ENCODE measurements at places on chromosomes 1 and 21.

- DNase-seq = no peak
Measured at GRCh38 chr1:44786841-44787426, 1.0 kb downstream of the BEST4 start.

DNA sequence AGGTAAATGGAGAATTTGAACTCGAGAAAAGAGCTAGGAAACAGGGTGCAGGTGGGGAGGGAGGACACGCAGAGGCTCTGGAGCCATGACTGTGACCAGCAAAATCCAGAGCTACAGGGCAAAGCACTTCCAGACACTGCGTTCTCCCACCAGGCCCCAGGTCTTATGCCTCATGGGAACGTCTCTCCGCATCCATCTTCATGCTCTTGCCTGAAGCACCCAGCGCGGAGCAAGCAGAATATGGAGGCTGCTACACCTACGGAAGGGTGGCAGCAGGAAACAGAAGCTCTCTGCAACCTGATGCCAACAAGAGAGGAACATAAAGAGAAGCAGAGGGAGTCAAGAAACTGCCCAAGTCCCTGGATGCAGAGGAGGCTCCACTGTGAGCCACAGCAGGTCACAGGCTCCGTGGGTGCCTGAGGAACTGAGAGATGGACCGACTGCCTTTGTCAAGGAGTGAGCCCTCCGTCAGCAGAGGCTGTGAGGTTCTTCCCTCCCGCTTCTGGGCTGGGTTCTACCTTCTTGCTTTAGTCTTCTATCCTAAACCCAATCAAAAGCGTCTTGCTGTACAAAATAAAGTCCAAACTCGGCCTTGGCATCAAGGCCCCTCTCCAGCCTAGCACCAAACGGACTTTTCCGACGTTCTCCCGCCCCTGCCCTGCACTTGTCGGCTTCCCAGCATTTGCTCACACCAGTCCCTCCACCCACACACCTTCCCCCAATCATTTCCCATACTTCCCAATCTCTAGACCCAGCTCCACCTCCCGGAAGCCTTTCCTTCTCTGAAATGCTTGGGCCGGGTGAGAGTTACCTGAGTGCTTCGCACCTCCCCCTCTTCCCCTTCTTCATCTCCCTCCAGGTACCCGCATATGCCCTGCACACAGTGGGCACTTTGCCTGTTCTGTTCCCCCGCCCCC, 930 bp downstream of the DHCR24 start:
- no peak for DNase-seq

DNA sequence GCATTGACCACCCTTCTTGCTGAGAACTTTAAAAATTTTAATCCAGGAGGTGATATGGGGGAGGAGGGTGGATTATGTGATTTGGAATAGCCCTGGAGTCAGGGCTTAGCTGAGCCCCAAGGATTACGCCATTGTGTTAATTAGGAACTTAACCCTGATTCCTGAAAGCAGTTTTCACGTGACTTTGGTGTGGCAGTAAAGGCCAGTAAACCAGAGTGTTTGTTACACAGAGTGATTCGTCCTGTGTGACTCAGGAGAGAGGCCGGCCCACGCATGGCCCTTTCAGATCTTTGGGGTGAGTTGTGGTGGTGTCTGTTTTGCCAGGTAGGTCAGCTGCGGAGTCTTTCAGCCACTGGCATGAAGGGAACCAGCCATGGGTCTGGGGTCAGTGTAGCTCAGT, 107.6 kb downstream of the NOS1AP start:
- no peak for DNase-seq

- no peak for DNase-seq
Measured at GRCh38 chr1:159775716-159776115, 5.0 kb upstream of the DUSP23 start.

DNA sequence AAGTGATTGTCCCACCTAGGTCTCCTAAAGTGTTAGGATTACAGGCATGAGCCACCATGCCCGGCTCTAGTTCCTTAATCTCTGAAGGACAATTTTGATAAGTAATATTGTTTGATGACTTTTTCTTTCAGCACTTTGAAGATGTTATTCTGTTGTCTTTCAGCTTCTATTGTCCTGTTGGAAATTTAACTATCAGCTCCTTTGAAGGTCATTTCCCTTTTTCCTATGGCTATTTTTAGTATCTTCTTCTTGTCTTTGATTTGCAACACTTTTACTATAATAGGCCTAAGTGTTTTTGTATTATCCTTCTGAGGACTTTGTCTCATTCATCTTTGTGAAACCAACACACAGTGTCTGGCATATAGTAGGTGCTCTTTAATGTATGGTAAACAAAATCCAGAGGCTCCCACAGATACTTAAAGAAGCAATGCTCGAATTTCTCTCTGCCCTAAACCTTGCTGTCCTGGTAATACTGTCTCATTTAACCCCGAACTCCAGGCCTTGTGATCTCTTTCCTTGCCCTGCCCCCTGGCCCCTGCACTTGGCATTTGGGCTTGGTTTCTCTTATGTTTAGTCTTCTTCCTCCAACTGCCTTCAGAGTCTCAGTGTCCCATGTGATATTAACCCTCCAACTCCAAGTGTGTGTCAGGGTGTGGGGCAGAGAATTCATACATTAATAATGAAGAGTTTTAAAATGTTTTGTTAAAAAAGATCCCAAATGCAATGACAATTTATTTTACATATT, 19.0 kb upstream of the AGO1 start:
- DNase-seq = no peak

DNA sequence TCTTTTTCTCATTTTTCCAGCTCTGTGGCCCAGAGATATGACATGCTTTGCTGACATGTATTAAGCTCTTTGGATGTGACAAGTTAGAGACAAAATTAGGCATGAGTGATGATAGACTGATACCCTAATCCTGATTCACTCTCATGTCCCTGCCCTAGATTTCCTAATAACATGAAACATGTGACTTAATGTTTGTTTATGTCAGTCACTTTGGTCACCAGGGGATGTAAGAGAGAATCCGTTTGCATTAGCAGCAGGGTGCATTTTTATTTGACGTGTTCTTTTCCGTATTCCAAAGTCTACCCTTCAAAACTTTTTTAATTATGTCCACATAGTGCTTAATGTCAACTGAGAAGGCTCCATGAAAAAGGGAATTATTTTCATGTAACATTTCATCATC, 192.4 kb downstream of the HMCN1 start:
- no peak for DNase-seq

DNA sequence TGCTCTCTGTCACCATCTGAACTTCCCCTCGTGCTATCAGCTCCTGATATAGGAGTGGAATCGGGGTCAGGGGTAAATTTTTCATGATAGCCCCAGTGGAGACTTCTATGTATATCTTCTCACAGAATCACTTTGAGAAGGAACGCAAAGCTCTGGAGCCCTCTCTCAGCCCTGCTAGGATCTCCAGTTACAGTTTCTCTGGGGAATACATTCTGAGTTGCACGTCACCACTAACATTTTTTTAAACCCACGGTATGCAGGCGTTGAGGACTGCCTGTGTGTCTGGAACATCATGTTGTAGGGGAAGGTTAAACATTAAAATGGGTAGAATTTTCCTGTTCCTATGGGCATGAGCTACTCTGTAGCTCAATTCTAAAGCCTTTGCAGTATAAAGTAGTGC, 116.4 kb upstream of the FAM78B start:
- DNase-seq = no peak

- no peak for DNase-seq
Measured at GRCh38 chr1:110960777-110961420, 2.8 kb downstream of the LRIF1 start.

- no peak for DNase-seq
Measured at GRCh38 chr1:204176049-204176448, 9.9 kb upstream of the REN start.

DNA sequence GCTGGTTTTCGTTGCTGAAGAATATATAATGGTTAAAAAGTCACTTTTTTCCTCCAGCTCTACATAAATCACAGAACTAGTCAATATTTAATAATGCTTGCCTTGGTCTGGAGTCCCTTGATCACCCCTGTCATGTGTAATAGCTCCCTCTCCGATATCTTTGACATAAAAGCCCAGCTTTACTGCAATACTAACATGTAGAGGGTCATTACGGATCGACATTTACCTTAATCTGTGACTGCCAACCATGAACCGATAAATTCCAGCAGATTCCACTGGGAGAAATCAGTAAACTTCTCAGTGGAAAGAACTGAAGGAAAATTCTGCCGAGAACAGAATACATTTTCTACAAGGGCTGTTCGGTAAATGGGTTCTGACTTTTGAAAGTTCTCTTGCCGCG, 396.5 kb downstream of the KCTD3 start:
- no peak for DNase-seq

- DNase-seq = no peak
Measured at GRCh38 chr1:30410153-30410851, 313.1 kb downstream of the MATN1 start.

DNA sequence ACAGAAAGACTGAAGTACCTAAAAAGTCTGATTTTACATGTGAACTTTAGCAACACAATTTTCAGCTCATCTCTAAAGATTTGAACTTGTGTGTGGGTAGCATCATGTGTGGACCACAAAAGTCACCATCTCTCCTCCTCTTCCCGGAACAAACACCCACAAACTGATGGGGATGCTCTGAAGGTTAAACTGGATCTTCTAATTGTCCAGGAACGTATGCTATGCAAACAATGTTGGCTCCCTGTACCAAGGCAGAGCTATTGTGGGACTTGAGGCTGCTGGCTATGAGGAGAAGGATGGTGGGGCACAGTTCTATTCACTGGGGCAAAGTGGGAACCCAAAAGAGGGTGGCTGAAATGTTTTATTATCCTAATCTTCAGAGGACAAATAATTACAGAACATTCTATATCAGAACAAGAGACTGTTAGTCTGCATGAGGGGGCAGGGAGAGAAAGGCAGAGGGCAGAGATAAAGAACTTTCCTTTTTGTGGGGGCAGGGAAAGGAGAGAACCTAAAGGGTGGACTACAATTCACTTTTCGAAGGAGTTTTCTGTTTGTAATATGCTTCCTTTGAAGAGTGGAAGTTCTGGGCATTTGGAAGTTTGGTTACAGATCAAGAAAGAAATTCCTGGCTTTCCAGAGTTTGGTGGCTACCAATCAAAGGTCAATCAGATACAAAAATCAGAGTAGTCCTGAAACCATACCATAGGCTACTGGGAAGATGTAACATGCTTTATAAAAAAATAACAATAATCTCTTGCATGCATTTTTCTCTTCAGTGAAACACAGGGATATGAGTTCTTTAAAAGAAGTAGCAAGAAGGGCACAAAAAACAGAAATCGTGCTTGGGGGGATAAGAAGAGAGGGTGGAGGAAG, 62.9 kb downstream of the GADD45A start:
- no peak for DNase-seq

DNA sequence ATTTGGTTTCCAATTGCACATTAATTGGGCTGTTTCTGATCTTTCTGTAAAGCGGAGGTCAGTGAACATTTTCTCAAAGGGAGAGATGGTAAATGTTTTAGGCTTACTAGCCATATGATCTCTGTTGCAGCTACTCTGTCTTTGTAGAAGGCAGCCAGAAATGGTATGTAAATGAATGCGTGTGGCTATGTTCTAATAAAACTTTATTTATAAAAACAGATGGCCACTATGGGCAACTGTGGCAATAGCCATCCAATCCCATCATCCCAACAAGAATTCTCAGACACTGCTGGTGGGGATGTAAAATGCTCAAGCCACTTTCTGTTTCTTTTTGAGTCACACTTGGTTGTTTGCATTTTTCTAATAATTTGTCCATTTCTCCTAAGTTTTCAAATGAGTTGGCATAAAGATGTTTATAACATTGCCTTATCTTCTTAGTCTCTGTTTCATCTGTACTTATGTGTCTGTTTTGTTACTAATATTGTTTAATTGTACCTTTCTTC, 448.8 kb upstream of the VAMP3 start:
- DNase-seq = no peak

- no peak for DNase-seq
Measured at GRCh38 chr1:44890007-44890406, 47.0 kb upstream of the PTCH2 start.

- no peak for DNase-seq
Measured at GRCh38 chr21:43731476-43731875, 12.5 kb downstream of the PDXK start.

DNA sequence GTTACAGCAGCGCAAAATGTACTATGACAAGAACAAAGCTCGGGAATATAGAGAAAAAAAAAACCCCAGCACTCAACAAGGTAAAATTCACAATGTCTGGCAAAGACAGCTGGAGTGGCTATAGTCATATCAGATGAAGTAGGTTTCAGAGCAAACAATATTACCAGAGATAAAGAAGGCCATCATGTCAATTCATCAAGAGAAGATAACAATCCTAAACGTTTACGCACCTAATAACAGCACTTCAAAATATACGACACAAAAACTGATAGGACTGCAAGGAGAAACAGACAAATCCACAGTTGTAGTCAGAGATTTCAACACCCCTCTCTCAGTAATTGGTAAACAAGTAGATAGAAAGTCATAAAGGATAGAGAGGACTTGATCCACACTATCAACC, 455.2 kb downstream of the PTPRU start:
- no peak for DNase-seq
